ENCODE measurements at places on chromosomes 6 and 20.

DNA sequence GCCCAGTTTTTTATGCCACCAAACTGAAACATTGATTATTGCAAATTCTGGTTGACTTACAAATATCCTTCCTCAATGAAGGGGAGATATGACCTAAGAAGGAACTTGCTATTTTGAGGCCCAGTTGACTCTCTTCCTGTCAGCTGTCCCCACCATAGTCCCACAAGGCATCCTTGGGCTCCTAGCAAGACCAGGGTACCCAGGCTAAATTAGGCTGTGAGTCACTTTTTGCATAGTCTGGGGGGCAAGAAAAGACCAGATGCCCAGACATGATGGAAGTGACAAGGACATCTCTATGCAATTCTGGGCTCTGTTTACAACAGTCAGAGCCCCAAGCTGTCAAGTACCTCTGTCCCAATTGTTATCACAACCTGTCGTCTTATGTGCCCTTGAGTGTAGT lies 31.8 kb upstream of the MAFB start:
- no peak for DNase-seq

DNA sequence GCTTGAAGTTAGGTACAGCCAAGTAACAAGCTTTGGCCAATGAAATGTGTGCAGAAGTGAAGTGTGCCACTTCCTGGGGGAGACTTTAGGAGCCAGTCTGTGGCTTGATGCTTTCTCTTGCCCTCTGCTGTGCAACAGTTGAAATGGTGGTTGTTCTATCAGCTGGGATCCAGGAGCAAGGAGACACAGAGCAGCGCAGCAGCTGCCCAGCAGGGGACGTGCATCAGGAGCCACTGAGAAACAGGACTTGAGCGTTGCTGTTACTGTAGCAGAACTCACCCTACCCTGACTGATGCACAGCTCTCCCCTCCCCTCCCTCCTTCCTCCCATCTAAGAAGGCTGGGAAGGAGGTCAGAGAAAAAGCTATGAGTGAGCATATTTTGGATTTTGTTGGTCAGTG lies 18.9 kb upstream of the CCN5 start:
- no peak for DNase-seq

- no peak for DNase-seq
These were observed 17.7 kb upstream of the THBS2 start for GRCh38 chr6:169271158-169271876.

DNA sequence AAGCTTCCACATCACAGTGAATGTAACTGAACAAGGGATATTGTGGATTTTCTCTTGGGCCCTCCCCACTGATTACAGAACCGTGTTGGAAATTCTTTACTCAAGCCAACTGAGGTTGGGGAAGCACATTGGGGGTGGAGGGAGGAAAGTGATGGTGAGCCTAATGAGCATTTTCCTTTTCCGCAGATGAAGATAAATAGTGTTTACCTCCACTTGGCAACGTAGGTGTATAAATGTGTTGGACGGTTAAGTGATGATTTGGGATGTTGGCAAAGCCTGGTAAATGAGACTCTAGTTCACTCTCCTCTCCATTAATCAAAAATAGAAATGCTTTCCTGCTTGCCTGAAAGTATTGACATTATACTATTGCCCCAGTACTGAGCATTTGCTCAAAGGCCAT lies 27.1 kb upstream of the NRN1 start:
- no peak for DNase-seq

GRCh38 chr20:46652699-46653098 lies 1.4 kb upstream of the SLC13A3 start:
- DNase-seq: no peak

DNA sequence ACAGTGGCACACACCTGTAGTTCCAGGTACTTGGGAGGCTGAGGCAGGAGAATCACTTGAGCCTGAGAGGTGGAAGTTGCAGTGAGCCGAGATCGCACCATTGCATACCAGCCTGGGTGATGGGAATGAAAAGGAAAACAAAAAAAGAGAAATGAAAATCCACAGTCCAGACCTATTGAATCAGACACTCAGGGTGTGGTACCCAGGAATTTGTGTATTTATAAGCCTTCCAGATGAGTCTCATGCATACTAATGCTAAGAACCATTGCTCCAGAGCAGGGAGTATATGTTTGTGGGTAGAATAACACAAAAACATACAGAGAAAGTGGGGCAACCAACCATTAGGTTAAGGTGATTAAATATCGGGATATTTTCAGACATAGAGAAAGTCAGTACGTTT lies 36.1 kb upstream of the PLCB4 start:
- DNase-seq: no peak

- DNase-seq: no peak
These were observed 221.2 kb downstream of the FNDC1 start for GRCh38 chr6:159390381-159390780.

- no peak for DNase-seq
These were observed 123.5 kb downstream of the TCP11 start for GRCh38 chr6:35017411-35018181.

DNA sequence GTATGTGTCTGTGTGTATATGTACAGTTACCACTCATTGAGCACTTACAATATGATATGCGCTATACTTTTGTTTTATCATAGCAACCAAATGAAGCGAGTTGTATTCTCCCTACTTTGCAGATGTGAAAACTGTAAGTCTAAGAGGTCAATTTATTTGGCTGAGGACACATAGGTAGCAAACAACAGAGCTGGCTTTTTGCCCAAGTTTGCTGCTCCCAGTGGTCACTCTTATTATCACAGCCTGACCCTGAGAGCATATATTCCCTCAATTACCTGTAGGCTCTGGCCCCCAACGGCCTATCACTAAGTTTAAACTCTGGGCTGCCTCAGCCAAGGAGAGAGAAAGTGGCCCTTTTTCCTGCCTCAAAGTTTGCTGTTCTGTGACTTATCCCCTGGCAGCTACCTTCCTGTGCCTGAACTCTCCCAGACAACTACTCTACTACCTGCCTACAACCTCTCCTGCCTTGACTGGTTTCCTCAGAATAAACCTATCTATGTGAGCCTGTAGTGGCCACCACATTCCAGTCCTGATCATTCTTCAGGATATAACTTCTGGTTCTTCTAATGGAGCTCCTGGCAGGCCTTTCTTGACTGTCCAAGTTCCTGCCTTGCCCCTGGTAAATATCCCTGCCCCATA lies 221.8 kb downstream of the FRK start:
- no peak for DNase-seq

DNA sequence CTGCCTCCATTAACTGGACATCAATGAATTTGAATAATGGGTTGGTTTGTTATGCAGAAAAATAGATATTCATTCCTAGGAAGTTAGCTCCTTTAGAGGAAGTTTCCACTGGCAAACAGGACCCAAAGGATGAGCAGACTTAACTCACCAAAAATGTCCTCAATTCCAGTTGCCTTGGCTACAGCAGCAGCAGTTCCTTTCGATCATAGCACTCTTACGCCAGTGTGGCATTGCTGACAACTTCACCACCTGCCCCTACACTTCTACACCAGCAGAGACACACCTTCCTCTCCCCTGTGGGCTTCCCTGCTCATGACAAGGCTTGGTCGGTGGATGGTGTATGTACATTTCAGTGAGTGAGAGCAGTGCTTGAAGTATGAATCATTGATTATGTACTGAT lies 532.8 kb downstream of the QKI start:
- no peak for DNase-seq

GRCh38 chr20:39810309-39810708 lies 848.2 kb downstream of the DHX35 start:
- DNase-seq: no peak

- DNase-seq: no peak
These were observed 60.6 kb upstream of the CCN6 start for GRCh38 chr6:111993342-111993741.

GRCh38 chr20:59644371-59644939 lies 40.1 kb downstream of the PHACTR3 start:
- DNase-seq: no peak

Data from activated T-cell treated with anti-CD3 and anti-CD28 coated beads, Interleukin-2, amount 50 U/mL, for 4 hours (primary cell).